Foreskin fibroblast (primary cell): ENCODE measurements at places on chromosomes 7 and 10.

DNA sequence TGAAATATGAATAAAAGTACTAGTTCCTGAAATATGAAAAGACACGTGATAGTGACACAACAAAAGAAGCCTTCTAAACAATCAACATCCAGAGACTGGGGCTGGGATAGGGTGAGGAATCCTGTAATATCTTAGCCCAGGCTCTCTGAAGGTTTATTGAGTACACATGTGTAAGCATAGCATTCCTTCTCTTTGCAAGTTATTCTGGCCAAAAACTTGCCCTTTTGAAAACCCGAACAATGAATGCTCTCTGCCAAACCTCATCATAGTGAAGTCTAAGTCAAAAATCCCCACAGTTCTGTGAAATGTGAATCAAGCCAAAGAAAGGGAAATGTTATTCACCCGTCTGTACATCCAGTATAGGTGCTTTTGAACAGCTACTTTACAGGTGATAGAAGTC is 11.6 kb downstream of the SEMA3D start:
- DNase-seq, result peak; percentile 61

DNA sequence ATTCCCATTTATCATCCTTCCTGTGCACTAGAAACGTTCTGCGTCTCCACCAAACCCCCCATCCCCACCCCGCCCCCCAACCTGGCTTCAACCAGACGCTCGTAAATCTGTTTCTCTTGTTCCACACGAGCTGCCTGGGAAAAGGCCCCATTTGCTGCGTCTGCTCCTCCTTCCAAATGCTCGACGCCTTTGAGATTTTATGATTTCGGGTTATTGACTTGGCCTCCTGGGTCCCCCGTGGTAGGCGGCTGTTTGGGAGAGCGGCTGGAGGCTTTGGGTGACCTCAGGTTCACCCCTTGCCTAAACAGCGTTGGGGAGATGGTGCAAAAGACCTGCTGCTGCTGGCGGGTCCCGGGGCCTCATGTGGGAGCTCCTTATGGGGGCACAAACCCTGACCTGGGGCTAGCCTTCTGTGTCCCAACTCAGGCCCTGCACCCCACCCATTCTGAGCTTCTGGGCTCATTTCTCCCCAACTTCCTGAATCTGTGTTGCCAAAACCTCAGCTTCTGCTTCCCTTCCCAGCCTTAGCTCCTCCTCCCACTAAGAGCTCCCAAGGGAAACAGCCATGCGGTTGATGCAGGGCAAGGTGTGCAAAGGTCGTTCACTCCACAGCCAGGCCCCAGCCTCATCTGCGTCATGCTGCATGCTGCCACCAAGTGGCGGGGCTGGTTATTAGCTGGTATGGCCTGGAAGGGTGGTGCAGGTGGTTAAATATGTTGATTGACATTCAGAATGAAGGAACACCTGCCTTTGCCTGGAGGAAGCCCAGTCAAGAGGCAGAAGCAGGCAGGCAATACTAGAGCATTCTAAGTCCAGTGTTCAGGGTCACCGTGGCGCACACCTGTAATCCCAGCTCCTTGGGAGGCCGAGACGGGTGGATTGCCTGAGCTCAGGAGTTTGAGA is 49.1 kb upstream of the ELN start:
- no peak for DNase-seq

DNA sequence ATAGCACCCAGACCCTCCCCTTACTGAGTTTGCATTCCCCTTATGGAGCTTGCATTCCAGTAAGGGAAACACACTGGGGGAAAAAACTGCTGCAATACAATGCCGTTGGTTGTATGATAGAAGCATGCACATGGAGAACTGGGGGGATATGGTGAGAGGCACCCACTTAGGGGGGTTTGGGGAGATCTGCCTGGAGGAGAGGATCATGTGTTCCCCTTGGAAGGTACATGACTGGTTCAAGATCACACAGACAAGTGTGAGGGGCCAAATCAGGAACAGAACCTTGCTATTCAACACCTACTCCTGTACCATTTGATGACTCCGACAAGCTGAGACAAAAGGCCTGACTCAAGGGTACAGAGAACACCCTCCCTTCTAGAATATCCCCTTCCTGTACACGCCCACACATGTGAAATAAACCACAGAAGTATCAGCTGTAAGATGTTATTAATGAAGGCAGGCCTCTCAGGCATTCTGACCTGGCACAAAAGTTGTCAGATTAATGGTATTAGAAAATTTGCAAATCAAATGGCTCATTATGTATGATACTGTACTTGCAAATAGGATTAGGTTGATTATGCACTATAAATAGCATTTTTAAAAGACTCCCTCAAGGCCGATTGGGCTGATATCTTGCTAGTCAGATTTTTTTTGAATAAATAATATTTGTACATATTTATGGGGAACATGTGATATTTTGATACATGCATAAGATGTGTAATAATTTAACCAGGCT is 122.2 kb downstream of the NPY start:
- no peak for DNase-seq

DNA sequence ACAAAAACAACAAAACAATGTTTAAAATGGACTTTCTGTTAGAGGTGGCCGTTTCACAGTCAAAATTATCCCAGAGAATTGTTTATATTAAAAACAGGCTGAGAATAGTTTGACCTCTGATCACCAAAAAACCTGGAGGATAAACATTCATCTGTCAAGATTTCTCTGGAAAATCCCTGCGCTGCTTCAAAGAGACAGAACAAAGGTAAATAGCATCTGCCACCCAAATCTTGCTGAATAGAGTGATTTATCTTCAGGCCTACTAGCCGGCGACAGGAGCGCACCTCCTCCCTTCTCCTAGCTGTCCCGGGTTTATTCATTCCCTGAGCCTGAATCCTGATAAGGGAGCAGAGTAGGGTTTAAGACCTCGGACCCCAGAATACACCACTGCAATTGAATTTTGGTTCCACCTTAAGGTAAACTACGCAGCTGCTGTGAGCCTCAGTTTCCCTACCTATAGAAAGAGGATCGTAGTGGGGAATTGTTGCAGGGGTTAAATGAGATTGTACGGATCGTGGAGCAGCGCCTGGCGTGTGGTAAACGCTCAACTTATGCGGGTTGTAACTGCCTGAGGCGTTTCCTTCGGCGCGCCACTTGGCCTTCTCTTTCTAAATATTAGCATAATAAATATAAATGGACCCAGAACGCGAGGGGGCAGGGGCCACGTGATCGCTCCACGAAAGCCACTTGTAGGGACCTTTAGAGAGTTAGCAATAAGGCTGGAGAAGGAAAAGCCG is 498 bp upstream of the ST7 start:
- peak; percentile 74 for DNase-seq

DNA sequence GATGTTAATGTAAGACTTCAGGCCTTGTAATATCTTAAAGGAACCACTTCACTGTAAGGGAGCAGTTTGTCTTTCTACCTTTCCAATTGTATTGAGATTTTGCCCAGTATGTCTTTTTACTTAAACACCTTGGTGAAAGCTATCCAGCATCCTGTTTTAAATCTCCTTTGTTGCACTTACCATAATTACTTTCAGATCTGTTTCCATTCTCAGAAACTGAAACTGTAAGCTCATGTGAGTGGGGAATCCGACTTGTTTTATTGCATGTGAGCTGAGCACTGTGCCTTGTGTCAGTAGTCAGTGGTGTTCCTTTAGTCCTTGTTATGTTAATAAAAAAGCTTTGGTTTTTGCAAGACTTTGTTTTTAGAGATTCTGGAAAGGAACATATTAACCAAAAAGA is 42.2 kb downstream of the BMPR1A start:
- DNase-seq, result no peak

- DNase-seq, result no peak
Measured at GRCh38 chr10:35017608-35018007, 72.5 kb downstream of the CUL2 start.

GRCh38 chr10:78304091-78305045 is 270.7 kb downstream of the RPS24 start:
- DNase-seq, result no peak

DNA sequence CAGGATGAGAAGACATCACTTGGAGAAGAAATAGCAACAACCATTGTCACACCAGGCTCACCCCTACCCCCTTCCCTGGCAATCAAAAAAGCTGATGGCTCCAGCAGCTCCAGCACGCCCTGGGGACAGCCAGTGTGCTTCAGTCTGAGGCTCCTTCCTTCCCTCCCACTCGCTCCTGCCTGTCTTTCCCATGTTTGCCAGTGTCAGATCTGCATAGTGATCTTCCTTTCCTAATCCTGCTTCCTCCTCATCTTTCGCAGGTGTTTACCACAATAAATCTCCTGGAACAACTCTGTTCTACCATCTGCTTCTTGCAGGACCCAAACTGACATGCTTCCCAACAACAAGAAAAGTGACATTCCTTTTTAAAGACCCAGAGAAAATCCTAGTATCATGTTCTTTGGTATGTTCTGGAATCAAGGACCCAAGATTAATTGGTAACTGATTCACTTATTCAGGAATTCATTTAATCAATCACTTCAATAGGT is 57.1 kb downstream of the STEAP1B start:
- no peak for DNase-seq

- no peak for DNase-seq
Measured at GRCh38 chr7:18901351-18901750, 216.1 kb downstream of the TWIST1 start.

- DNase-seq, result peak; percentile 36
Measured at GRCh38 chr10:91576096-91576545, 56.8 kb downstream of the PPP1R3C start.

DNA sequence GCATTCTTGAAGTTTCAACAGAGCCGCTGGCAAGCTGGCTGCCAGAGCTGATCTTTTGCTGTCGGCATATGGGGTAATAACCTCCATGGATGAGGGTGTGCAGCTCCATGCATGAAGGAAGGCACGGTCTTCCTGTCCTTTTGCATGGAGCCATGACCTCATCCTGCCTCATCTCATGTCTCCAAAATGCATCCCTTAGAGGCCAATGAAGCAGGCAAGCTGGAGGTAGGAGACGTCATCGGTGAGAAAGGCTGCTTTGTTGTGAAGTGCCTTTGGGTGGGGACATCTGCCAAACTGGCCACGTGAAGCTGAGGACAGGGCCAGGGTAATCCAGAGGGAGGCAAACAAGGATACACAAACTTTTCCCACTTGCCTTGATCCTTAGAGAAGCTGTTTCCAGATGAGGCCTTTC is 161.5 kb upstream of the TBX20 start:
- no peak for DNase-seq
